ENCODE measurements at places on chromosomes 4 and X.

GRCh38 chrX:124239911-124240310 is 92.5 kb upstream of the TEX13D start:
- no peak for DNase-seq

GRCh38 chrX:96474741-96475125 is 209.9 kb upstream of the DIAPH2 start:
- DNase-seq: no peak

GRCh38 chrX:85114776-85115175 is 111.1 kb downstream of the APOOL start:
- DNase-seq: no peak

GRCh38 chrX:154396973-154397887 is 947 bp upstream of the RPL10 start:
- peak; percentile 50 for DNase-seq

DNA sequence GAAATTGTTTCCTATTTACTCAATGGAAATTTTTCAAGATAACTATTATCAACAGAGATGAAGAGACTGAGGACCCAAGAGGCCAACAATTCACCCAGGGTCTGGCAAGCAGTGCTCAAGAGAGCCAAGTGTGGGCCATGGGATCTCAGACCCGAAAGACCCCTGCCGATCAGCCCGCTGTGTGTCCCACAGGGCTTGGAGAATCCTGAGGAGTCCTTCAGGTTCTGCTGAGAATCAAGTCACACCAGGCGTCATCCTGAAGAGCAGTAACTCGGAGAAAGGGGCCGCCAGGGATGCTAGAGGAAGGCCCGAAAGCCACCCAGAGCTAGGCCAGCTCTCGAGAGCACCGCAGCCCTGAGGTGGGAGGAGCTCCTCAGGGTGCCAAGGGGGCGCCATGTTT is 48.7 kb downstream of the FGFRL1 start:
- no peak for DNase-seq

- peak; percentile 10 for DNase-seq
Observed at GRCh38 chr4:185587427-185588161, 52.3 kb upstream of the PDLIM3 start.

DNA sequence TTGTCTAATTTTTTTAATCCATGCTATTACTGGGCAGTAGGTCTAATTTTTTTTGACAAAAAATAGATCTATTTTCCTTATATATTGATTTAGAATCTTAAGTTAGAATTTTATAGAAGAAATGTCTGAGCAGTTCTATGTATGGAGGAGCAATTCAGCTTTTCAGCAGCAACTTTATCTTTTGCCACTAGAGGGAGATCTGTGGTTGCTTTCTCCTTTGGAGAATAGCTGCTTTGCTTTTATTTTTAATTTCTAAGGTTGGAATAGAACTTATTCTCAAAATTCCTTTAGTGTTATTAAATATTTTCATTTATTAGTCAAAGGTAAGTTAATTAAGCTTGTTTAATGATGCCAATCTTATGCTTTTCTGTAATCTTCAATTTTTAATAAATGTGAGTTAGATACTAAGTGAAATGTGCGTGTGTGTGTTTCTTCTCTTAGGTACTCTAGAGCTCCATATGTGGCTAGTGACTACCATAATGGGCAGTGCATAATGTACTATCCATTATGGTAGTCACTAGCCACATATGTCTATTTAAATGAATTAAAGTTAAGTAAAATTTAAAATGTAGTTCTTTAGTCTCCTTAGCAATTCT is 29.3 kb downstream of the FAM199X start:
- no peak for DNase-seq

- DNase-seq: no peak
Observed at GRCh38 chrX:112818114-112819007, 22.3 kb downstream of the AMOT start.

GRCh38 chr4:56668267-56668666 is 12.8 kb downstream of the HOPX start:
- DNase-seq: no peak

GRCh38 chrX:19787305-19787815 is 100.0 kb downstream of the SH3KBP1 start:
- no peak for DNase-seq

DNA sequence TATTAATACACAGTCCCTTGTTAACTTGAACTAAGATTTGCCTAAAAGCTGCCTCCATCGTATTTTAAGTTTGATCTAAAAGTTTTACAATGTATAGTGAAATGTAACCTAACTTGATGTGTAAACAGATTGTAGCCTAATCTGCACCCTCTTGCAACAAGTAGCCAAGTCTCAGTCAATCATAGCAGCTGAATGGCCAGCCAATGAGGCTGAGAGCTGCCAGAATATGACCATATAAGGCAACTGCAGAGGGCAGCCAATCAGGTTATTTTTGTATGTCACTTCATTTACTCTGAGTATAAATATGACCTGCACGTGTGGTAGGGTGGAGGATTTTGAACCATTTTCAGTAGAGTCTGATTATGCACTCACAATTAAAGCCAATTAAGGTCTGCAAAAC is 51.2 kb upstream of the SPANXN3 start:
- DNase-seq: no peak

GRCh38 chrX:107629540-107629909 is 1.2 kb downstream of the PRPS1 start:
- no peak for DNase-seq

- DNase-seq: no peak
Observed at GRCh38 chrX:12496343-12496742, 294.9 kb upstream of the PRPS2 start.

DNA sequence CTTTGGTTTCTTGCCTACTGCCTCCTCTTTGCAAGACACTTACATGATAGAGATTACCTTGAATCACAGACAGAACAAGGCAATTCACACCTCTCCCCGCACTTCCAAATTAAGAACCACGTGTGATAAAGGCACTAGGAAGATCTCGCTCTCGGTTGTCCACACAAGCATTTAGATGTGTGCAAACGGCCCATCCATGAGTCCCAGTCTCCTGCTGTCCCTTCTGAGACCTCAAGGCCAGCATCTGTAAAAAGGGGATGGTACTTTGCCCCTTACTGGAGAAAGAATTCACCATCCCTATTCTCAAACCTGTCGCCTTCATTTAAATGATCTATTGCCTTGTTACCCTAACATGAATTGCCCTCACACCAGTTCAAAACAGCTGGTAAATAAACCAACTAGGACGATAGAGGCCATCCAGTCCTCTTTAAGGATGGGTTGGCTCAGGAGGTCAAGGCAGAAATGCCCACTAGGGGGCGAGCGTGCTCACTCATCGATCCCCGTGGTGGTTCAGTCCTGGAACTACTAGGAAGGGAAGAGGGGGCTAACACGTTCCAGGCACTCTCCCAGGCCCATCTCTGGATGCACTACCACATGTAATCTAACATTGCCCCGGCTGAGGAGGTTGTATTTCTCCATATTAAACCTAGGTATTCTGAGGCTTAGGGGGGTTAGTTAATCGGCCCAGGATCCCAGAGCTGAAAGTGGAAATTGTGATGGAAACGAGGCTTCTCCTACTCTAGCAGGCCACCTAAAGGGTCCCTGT is 95.8 kb downstream of the DHX15 start:
- peak; percentile 15 for DNase-seq

GRCh38 chr4:115171220-115171619 is 57.8 kb upstream of the NDST4 start:
- DNase-seq: no peak

DNA sequence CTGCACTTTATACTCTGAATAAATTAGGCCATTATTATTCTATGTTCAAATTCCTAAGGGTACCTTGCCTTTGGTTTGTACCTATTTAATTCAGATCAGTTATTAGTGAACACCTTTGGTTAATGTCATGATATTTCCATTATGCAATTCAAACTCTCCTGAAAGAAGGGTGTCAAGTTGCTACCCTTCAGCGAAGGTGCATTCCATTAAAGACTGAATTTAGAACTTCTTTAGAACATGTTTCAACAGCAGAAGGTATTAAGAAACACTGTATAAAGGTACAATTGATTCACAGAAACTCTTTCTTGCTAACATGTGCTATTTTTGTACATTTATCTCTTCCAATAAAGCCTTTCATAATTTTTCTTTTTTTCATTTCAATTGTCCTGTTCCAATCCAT is 1545.4 kb upstream of the PCDH10 start:
- no peak for DNase-seq

DNA sequence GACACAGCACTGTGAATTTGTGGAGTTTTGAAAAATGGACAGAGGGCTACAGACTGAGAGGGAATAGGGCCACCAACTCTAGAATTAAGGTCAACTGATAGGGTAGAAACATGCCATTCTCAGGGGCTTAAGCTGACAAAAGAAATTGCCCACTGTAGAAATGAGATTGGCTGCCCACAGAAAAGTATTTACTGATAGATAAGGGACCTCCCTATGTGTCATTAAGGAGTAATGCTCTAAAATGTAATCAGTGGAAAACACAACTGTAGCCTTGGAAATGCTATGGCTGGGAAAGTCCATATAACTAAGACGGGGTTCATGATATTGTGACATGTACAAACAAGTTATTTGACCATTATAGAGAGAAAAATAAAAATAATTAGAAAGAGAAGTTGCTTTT is 4.6 kb downstream of the RTL9 start:
- no peak for DNase-seq

DNA sequence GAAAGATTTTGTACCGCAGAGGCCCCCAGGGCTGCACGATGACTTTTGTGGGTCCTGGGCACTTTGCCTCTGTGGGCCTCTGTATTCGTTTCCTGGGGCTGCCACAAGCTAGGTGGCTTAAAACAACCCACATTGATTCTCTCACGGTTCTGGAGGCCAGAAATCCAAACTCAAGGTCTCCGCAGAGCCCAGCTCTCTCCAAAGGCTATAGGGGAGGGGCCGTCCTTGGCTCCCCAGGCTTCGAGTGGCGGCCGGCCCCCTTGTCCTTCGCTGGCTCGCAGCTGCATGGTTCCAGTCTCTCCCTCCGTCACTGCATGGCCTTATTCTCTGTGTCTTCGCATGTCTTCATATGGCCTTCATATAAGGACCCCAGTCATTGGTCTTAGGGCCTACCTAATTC is 241.2 kb downstream of the EVC2 start:
- no peak for DNase-seq

DNA sequence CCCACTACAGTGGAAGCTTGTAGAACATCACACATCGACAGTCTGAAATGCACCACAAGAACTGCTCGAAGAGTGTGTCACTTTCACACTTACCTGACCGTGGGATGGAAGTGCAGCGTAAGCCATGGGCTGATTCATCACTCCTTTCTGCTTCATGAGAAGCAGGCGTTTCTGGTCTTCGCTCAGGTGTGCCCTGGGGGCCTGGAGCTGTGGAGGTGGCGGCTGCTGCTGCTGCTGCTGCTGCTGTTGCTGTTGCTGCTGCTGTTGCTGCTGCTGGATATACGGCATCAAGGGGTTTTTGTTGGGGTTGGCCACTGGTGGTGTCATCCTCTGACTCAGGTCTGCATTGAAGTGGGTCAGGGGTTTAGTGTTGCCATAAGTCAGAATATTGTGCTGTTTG is 223.6 kb downstream of the MGST2 start:
- no peak for DNase-seq

DNA sequence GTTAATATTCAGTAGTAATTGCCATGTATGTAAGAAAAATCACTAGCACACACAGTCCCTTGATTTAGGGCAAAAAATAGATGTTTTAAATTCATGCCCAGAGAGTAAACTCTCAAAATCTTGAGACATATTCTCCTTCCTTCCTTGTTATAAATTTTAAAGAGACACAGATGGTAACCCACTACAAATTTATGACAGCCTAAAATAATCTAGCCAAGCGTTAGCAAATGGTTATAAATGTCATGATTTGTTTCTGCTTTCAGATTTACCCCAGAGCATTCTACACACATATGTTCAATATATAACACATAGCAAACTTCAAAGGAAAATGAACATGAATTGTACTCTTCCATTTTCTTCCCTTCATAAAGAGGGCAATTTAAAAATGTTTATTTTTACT is 540.3 kb downstream of the TLL1 start:
- no peak for DNase-seq

DNA sequence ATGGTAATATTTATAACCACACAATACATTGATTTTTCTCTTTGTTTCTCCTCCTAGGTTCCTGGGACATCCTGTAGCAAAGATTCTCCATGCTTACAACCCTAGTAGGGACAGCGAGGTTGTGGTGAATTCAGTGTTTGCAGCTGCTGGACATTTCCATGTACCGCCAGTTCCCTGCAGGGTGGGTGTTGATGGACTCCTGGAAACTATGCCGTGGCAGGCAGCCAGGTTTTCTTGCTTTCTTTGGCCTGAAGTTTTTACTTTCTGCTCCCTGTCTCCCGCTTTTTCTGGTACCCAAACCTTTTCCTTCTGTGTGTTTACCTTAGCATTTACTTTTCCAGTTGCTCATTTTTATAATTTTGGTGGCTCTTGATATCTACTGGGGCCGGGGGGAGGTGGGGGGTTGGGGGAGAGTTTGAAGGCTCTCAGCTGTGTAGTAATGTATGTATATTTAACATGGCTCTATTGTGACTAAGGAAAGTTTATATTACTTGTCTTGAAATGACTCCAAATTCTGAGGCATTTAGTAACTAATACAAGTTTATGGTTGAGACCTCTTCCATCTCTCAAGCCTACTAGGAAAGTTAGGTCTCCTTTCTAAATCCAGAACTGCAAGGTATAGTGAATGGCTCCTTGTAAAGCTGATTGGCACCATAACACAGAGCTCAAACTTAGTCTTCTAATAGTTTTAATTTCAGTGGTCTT is 89.7 kb downstream of the TMEM131L start:
- no peak for DNase-seq

DNA sequence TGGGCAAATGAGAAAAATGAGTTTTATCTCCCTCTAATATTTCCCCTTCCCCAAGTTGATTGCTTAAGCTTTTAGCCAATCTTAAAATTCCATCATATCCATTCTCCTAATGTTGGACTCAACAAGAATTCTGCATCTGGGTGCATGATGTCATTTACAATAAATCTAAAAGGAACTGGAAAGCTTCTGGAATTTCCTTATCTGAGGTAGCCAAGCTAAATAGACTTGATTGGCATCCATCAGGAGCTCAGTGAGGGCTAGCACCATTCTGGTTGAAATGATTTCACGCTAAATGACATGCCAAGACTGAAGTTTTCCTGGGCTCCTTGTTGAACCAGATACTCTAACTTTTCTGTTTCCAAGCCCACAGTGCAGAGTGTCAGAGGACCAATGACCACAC is 110.3 kb upstream of the SCML1 start:
- no peak for DNase-seq

GRCh38 chrX:39222346-39223113 is 421.3 kb downstream of the MID1IP1 start:
- DNase-seq: no peak

GRCh38 chr4:87058356-87059073 is 123.7 kb downstream of the AFF1 start:
- DNase-seq: peak; percentile 20

GRCh38 chr4:158079661-158080060 is 93.2 kb downstream of the GASK1B start:
- DNase-seq: no peak

GRCh38 chr4:186134257-186134656 is 29.8 kb downstream of the FAM149A start:
- no peak for DNase-seq

GRCh38 chr4:80340036-80340435 is 4.5 kb downstream of the CFAP299 start:
- no peak for DNase-seq

All from stimulated activated CD8-positive, alpha-beta memory T cell treated with anti-CD3 and anti-CD28 coated beads, Interleukin-12 subunit alpha, Interleukin-12 subunit beta, amount 100 ng/mL, for 4 hours (primary cell).